Foreskin keratinocyte (primary cell): ENCODE measurements at places on chromosomes 2 and 18.
A peak's percentile ranks its signal among the peaks of the same experiment; 100 is the strongest.

GRCh38 chr2:238407566-238407965 lies 19.2 kb upstream of the ASB1 start:
- no peak for DNase-seq

DNA sequence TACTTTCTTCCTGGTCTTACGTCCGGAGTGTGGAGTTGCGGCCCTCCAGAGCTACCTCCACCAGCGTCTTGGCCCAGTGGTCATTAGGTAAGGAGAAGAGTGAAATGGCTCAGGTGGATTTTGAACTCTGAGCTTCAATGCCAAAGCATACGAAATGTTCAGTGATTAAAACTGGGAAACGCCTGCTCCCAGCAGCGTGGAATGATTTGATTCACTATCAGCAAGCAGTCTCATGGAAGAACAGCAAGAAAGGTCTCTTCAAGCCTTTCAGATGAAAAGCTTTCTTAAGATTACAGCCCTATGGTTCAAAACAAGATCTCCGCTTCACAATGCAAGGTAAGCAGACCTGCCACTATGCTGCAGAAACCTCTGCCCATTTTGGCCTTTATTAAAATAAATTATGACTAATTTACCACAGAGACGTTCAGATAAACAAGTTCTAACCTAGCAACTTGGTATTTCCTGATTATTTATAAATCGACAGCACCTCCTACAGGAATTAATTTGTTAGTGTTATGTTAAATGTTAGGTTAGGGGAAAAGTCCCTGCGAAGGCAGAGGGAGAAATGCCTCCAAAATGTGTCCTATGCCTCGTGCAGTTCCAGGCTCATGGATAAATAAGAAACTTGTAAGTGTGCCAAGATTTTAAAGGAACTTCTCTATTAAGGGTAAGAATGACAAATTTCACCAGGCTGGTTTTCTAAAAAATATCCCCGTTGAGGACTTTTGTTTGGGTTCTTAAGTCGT lies 10.1 kb downstream of the SP9 start:
- DNase-seq, result peak; percentile 70

DNA sequence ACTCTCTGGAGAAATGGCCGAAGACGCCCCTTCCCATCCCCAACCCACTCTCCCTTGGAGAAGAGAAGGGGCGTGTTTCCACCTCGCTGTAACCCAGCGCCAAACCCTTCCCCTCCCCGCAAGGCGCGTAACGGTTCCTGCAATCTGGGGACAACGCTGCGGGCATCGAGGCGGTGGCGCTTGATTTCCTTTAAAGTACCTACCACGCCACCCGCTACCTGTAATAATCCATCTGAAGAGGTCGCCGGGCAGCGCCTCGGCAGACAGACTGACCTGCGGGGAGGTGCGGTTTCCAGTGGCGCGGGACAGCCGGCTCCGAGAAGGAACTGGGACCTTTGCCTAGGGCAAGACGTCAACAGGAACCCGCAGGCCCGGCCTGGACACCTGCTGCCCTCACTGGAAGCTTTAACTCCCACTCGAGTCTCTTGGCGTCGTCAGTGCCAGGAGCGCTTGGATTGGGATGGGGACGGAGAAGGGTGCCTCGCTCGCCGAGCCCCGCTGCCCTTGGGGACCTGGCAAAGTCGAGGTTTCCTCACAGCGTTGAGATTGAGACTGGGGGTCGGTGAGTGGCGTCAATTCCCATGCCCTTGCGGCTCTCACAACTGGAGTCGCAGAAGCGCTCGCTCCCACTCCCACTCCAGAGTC lies at the start of gene CYP1B1:
Gene CYP1B1, minus strand, starts transcription at position 645 of the 645 bp plus-strand sequence. CDS start 763 bp downstream, outside the sequence.
- DNase-seq, result no peak

DNA sequence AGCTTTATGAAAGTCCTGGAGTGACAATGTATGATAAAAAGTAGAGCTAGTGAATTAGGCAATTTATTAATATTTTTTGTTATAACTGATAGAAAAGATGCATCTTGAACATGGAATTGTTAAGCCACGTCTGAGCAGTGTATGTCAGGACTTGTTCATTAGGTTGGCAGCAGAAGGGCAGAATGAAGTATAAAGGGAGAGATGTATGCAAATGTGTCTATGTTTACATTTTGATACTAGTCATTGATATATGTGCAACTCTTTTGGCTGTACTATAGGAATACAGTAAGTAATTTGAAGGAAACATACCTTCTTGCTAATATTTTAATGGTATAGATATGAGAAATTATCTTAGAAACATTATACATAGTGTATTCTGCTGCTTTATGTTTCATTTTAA lies 49.0 kb upstream of the TMEM247 start:
- no peak for DNase-seq

GRCh38 chr2:143600116-143600515 lies 470.9 kb downstream of the ARHGAP15 start:
- no peak for DNase-seq

DNA sequence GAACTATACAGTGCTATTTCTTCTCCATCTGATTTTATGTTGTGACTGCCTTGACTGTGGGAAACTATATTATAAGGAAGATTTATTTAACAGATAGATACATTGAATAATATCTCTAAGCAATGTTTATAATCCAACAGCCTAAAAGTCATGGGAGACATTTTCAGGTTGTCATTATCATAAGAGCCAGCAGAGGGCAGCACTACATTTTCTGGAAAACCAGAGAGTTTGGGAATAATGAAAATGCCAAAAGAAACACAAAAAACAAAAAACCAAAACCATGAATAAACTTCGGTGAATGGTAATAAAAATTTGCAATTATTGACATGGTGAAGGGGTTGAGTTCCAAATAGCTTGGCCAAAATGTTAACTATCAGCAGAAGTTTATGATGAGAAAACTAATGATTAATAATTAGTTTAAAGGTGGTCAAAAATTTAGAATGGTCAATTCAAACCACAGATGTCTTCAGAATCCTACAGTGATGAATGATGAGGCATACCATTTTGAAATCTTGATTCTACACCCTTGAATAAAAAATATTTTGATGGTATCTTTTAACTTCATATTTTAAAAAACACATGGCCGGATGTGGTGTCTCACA lies 4.7 kb downstream of the EEF1B2 start:
- DNase-seq, result peak; percentile 12

- peak; percentile 15 for DNase-seq
These were observed 155.2 kb downstream of the TWIST2 start for GRCh38 chr2:239002954-239003623.

GRCh38 chr2:119231975-119232665 lies 8.5 kb downstream of the STEAP3 start:
- peak; percentile 73 for DNase-seq

GRCh38 chr2:31214444-31214915 lies 2.8 kb downstream of the CAPN14 start:
- DNase-seq, result no peak

DNA sequence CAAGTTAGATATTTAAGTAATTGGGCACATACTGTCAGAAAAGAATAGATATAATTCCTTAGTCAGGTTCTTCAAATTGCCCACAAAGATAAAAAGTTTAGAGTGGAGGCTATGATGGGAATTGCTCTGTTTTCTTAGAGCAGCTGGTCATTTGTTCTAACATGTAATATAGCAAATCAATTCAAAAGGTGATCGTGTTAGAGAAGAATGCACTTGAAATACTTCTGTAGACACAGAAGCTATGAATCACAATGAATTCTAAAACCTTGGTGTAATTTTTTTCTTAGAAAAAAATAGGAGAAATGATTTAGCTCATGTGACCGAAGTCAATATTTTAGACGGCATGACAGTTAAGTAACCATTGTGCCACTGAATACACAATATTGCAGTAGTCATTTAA lies 918.1 kb upstream of the LRATD1 start:
- peak; percentile 80 for DNase-seq

GRCh38 chr2:150610670-150611279 lies 123.3 kb upstream of the RND3 start:
- DNase-seq, result no peak

DNA sequence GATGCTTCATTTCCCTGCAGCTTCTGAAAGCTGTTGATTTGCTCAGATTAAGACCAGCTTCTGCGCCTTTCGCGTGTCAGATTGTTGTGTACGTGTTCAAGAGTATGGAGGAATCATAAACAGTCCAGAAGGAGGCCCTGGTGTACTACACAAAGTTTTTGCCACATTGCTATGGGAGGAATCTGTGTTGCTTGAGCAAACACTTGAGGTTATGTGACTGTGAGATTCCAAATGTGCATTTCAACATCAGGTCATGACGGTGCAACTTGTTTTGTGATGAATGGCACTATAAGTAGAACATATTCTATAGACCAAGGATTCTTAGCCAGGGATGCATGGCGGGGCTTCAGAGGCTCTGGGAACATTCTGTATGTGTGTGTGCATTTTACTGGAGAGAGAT lies 35.0 kb downstream of the SRSF7 start:
- no peak for DNase-seq

- DNase-seq, result no peak
These were observed 244.7 kb downstream of the NDUFA10 start for GRCh38 chr2:239780236-239780994.

GRCh38 chr2:101843048-101843447 lies 145.5 kb downstream of the MAP4K4 start:
- no peak for DNase-seq

DNA sequence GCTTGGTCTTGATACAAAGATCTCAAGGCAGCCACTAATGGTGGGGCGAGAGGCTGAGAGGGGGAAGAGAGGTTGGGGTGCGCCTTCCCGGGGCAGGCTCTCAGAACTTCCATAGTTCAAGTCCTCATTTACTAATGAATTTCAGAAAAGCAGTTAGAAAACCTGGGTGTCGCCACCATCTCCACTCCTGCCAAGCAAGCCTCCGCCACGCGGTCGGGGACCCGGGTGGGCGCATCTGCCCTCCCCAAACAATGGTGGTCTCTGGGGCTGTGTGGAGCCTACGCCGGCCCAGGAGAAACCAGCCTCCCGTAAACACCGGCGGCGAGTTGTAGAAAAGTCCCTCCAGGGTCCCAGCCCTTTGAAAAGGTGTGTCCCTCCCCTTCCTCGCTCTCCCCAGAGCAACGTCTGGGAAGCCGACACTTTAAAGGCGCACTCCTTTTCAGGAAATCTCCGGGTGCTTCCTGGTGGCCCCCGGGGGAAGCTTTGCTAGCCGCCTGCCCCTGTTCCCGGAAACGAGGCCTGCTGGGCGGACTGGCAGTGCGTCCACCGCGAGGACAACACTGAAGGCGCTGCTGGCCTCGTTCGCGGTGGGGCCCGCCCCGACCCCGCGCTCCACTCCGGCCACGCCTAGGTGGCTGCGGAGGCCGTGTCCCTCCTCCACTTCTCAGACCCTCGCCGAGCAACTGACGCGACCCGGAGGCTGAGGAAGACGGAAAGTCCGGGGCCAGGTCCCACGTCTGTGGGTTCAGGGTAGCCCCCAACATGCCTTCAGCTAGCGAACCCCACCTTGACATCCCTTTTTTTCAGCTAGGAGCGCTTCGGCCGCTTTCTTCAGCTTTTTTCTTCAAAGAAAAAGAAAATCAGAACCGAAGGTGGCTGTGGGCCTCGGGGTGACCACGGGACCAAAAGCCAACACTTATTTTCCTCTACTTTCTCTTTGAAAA lies 16.8 kb downstream of the EVX2 start:
- no peak for DNase-seq

- DNase-seq, result peak; percentile 77
These were observed 10.3 kb downstream of the ITGA6 start for GRCh38 chr2:172437419-172438341.

GRCh38 chr18:8952174-8952573 lies 150.3 kb upstream of the NDUFV2 start:
- DNase-seq, result no peak

- DNase-seq, result no peak
These were observed 995.1 kb upstream of the DDX18 start for GRCh38 chr2:116819355-116819754.
